Stimulated activated CD8-positive, alpha-beta memory T cell treated with anti-CD3 and anti-CD28 coated beads, Interleukin-7, amount 100 ng/mL, for 1 hour (primary cell): ENCODE measurements at places on chromosomes 3 and 15.

DNA sequence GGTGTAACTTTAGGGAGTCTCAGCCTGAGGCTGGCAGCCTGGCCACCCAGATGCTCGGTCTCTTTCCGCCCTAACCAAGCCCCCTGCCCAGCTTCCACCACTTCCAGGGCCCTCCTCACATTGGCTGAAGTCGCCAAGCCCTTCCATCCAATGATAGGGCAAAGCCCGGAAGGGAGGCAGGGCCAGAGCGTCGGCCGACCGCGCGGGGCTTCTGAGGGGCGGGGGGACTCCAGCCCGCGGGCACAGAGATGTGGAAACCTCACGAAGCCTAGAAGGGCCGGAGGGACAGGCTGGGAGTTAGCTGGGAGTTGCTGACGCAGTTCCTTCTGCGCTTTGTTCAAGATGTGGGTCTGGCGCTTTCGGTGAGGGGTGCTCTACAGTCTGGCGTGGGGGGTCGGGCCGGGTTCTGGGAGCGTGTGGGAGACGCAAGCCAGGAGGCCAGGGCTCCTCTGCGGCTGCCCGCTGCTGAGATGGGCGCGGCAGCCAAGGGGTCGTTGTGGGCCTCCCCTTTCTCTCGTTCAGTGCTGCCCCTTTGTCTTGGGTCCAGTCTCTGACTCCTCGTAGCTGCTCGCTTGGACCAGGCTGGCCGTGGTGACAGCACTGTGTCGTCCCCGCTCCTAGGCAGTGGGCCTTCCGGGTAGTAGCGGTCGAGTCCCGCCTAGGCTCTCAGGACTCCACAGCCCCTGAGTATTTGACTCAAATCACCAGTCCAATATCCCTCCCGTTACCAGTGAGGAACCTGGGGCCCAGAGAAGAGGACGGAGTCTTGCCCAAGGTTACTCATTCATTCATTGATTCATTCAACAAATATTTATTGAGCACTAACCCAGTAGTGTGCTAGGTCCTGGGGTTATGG is at the start of gene ZNF660:
Gene ZNF660 (plus strand): TSS at position 319 of the 856 bp plus-strand sequence. CDS start 9,230 bp downstream, outside the sequence.
- DNase-seq: no peak

- no peak for DNase-seq
These were observed 39.2 kb upstream of the GADL1 start for GRCh38 chr3:30933478-30934207.

GRCh38 chr3:153215966-153216365 is 53.9 kb downstream of the RAP2B start:
- DNase-seq: no peak

DNA sequence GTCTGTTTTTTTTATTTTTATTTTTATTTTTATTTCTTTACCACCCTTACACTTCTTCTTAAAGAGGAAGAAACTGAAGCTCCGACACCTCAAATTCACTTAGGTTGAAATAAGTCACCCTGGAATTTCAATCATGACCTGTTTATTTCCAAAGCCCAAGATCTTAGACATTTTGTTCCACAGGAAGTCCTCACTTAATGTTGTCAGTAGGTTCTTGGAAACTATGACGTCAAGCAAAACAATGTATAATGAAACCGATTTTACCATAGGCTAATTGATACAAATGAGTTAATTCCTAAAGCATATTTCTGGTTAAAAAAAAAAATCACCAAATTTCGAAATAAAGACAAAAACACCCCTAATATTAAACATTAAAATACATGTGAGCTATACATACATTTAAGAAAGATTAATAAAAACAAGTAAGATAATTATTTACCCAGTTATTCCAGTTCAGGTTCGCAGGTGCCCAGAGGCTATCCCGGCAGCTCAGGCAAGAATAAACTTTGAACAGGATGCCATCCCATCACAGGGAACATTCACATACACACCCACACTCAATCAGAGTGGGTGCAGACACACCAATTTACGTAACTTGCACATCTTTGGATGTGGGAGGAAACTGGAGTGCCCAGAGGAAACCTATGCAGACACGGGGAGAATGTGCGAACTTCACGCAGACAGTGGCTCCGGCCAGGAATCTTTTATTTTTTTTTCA is 391.0 kb downstream of the RAP2B start:
- no peak for DNase-seq

DNA sequence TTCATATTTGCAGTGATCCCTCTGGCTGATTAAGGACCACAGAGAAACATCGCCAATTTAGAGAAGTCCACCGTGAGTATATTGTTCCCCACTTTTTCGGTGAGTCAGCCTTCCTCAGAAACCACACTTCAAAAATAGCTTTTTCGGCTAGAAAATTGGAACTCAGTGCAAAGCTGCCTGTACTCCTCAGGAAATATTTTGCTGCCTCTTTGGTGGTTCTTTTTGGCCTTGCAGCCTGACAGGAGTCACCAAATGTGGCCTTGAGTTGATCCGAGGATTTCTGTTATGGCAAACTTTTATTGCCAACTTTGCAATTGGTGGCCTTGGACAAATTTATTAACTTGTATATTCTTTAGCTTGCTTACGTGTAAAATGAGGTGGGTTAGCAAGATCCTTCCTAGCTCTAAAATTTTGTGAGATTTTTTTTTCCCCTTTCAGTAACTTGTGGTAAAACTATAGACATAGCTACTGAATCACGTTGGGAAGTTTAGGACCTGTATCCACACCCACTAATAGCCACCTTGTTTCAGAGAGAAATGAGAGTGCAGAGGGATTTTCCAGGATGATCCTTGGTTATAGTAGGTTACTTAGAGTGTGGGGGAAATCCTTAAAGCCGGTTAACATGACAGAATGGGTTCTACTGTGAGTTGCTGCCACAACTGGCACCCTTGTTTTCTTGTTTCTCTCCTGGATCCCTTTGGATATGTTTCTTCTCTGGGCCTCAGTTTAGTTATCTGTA is 9.9 kb downstream of the ARL6IP5 start:
- no peak for DNase-seq

DNA sequence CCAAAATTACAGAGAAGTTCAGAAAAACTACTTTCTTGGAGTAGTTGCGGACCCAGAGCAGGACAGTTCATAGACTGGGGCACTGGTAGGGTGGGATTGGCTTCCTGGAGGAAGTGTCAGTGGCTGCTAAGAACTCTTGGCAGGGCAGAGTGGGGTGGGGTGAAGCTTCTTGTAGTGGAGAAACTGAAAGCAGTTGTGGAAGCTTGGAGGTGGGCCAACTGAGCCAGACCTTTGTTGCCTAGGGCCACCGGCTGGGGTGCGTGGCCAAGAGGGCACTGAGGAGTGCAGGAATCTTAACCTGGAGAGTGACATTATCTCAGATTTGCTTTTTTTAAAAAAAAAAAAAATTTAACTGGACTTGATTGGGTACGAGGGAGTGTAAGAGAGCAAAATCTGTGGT is 3.1 kb downstream of the KAT2B start:
- DNase-seq: no peak

DNA sequence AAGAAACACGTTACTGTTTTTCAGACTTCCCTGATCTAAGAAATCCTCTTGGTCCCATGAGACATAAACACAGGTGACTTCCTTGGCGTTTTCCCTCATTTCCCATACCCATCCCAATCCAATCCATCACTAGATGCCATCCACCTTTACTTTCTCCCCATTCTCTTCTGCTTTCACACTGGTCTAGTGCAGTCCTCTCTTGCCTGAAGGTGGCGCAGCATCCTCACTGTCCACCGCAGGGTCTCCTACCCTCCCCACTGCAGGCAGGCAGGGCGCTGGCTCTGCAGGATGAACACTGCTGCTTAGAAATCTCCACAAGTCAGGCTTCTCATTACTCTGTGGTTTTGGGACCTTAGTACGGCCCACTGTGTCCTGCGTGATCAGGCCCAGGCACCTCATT is 58.2 kb downstream of the RAB7A start:
- DNase-seq: no peak
